ENCODE measurements at places on chromosomes 3 and 15.

DNA sequence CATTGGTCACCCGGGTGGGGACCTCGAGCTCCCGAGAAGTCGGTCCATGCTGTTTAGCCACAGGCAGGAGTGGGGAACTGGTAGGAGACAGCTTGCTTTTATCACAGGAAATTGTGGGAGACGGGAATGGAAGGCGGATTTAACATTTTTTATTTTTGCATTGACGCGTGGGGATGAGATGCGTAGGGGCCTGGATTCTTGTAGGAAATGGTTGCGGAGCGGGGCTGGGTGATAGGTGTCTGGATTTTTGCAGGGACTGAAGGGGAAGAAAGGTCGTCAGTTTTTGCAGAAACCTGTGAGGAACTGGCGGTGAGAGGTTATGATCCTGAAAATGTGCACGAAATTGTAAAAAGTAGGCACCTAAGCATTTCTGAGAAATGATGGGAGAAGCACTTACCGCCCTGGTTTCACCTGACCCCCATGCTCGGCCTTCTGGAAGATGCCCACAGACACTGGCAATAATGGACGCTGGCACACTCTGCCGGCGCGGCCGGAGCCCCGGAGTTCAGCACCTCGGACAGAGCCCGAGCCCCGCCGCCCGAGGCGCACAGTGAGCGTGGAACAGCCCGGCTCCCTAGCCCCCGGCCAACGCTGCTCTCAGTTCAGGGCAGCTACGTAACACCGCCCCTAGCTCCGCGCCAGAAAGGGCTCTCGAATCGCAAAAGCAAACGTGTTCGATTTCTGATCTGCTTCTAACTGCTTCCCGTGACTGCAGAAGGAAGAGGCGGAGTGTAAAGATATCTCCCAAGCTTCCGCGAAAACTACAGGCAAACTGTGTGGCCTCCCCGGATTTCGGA is 928 bp downstream of the ANKRD34C start:
- peak; percentile 40 for DNase-seq

DNA sequence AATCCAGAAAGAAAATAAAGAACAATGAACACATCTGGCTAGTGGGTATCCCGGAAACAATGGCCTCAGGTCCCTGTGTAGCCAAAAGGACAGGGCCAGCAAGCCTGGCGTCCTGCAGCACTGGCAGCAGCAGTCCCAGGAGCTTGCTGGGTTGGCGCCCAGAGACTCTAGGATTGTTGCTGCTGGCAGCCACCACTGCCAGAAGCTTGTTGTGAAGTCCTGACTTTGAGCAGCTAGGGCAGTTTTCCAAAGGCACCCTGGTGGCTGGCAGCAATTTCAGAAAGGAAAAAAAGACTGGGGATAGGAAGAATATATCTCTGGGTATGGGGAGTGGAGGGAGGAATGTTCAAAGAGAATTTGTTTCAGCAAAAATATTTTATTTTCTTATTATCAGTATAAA is 11.3 kb downstream of the SHQ1 start:
- DNase-seq = no peak

- DNase-seq = peak; percentile 35
These were observed 14.2 kb upstream of the COLQ start for GRCh38 chr3:15535732-15536131.

- DNase-seq = no peak
These were observed 20.5 kb downstream of the FAM240A start for GRCh38 chr3:46632792-46633191.

- no peak for DNase-seq
These were observed 88.1 kb downstream of the DCUN1D1 start for GRCh38 chr3:182892226-182892625.
